Activated T-cell treated with anti-CD3 and anti-CD28 coated beads, Interleukin-2, amount 50 U/mL, for 48 hours (primary cell): ENCODE measurements at places on chromosomes 12 and 14.

GRCh38 chr12:2126676-2127406 lies 74.1 kb downstream of the CACNA1C start:
- DNase-seq: no peak

DNA sequence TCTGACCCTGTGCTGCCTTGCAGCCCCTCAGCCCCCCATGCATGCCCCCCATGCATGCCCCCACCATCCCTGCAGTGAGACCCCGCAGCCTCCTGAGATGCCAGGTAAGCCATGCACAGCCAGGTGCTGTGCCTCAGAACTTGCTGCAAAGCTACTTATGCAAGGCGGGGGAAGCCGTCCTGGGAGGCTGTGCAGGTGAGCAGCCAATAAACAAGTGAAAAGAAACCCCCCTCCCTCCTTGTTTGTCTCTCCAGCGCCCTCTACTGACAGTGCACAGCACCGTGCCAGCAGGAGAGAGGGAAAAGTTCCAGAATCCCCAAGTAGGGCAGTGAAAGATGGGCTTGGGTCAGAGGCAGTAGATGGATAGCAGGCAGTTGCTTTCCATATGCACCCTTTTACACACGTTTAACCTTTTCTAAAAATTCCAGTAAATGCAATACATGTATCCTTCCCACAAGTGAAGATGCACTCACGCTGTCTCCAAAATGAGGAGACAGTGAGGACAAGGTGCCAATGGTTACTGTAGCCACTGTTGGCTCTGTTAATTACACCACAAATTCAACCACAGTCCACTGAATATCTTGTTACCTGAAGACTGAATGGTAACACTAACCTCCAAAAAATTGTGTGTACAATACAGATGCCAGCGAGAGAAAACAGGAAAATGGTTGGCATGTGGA lies 18.0 kb downstream of the TNFAIP2 start:
- DNase-seq: peak; percentile 46

DNA sequence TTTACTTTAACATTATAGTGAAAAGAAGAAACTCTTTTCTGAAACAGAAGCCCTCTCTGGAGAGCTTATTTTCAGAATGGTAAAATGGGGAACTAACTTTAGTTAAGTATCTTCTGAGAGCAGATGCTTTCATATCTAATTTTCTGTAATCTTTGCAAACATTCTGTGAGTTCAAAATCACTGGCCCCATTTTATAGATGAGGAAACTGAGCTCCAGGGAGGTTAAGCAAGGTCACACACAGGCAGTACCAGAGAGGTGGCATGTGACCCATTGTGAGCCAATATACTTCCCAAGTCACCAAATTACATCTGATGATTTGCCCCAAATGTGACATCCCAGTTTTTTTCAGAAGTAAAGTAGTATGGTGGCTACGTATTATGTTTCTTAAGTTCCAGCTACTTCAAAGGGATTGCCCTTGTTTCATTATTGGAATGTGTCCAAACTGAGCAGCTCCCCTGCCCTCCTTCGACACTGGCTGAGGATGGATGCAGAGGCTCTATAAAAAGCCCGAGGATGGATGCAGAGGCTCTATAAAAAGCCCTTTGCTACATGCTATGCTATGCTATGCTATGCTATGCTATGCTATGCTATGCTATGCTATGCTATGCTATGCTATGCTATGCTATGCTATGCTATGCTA lies 36.2 kb upstream of the NUDT4 start:
- DNase-seq: no peak

DNA sequence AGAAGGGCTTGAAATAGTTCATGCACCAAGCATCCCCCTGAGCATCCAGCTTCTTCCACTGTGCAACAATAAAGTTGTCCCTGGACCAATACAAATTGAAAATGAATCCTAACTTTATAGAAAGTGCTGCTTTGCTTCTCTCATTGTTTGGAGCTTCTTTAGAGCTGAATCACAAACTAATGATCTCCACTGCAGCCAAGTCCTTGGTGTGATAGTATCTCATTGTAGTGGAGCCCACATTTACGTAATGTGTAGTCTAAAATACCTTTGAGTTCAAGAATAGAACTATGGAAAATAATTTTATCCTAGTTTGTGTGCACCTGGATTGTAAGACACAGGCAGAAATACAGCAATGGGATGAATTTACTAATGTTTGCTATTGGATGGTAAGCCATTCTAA lies 319.9 kb downstream of the EGLN3 start:
- DNase-seq: no peak

DNA sequence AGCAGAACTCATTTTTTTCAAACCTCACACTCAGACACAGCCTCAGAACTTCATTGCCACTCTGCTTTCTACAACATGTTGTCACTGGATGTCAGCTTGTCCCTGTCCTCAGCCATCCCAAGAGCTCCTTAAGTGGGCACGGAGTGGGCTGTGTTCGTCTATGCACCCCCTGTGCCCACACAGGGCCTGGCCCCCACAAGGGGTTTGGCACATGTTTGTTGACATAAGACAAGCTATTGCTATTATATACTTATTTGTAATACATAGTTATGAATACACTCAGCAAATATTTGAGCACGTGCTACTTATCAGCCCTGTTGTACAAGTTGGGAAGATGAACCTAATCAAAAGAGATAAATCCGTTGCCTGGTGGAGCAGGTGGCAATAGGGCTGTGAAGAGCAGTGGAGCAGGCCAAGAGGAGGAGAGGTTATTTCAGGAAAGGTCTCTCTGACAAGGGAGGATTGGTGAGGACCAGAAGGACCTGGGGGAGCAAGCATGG lies 4.3 kb upstream of the BDKRB1 start:
- DNase-seq: no peak

GRCh38 chr12:116662612-116663144 lies 75.2 kb downstream of the SPRING1 start:
- no peak for DNase-seq

- no peak for DNase-seq
These were observed 69.5 kb upstream of the FOXN3 start for GRCh38 chr14:89486505-89486904.

DNA sequence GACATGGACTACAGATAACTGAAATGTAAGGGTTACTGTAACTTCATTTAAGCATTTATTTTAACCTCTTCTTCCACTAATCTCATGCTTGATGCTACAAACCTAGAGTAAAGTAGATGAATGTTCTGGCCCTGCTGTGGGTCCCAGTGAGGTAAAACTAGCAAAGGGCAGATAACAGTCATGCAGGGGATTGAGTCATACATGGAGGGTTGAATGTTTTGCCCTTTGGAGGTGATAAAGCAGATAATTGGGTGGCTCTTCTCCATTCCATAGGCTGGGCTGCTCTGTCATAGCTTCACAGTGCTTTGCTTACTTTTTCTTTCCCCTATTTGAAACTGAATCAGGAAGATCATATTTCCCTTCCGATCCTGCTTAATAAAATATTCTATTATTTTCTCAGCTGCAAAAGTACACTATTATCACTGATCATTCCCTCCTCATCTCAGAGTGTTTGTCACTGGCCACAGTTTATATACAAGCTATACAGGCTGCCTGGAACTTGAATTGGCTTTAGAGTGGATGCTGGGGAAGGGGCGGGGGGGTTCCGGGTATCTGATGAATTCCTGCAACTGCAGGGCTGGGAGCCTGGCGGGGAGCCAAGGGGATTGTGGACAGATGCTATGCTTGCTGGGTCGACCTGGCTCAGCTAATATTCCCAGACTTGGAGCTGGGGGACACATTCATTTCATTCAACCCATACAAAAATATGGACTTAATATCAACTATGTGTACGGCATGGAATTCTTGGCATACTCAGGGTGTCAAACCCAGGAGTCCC lies 235.1 kb downstream of the NRXN3 start:
- no peak for DNase-seq

DNA sequence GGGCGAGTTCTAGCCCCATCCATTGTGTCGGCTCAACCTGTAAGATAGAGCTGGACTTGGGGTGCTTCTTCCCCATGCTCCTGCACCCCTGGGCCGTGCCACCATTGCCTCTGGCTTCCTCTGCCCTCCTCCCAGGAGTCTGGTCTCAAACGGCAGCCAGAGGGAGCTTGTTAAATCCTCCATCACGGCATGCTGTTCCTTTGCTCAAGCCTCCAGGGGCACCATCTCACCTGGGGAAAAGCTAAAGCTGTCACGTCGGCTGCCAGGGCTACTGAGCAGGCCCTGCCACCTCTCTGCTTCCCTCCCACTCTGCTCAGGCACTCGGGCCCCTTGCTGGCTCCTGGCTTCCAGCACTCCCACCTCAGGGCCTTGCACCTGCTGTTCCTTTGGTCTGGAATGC lies 140.4 kb downstream of the RBM19 start:
- DNase-seq: no peak

DNA sequence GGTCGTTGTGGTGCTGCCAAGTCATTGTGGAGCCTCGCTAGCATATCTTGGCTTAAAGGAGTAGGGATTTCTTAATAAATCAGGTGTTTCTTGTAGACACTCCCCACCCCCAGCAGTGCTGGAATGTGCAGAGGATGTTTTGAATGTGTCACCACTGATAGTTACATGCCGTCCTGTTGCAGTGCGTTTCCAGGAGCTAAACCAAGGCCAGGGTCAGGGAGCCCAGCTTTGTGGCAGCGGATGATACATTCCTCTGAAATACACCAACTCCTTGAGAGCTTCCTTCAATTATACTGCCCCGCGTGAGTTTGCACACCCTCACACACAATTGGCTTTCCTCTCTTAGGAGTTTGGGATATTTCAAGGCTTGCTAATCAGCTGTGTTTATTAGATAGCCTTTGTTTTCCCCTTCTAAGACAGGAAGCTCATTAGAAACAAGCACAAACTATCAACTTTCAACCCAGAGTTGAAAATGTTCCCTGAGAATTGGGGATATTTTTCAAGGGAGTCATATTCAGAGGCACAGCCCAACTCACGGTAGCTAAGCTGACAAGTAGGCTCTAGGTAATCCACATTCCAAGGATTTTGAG lies 154.9 kb downstream of the C12orf75 start:
- no peak for DNase-seq

DNA sequence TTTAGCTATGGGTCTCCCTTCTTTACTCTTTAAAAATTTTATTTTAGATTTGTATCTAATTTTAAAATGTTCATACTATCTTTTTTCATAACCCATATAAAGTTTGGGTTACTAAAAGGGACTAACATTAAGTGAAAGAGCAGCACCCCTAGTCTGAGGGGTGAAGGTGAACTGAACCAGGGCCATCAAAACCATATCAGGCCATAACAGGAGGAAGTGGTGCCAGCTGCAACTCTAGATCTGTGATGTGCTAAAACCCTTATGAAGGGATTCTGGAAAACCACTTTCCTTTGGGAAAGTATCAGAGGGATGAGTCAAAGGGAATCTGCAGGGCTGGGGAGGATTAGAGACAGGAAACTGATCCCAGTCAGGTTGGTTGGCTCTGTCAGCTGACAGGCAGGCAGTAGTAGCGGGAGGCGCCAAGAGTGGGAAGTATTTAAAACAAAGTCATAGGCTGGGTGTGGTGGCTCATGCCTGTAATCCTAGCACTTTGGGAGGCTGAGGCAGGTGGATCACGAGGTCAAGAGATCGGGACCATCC lies 162.5 kb downstream of the PPM1H start:
- no peak for DNase-seq

- DNase-seq: no peak
These were observed 180.7 kb downstream of the PHLDA1 start for GRCh38 chr12:75850721-75851462.

DNA sequence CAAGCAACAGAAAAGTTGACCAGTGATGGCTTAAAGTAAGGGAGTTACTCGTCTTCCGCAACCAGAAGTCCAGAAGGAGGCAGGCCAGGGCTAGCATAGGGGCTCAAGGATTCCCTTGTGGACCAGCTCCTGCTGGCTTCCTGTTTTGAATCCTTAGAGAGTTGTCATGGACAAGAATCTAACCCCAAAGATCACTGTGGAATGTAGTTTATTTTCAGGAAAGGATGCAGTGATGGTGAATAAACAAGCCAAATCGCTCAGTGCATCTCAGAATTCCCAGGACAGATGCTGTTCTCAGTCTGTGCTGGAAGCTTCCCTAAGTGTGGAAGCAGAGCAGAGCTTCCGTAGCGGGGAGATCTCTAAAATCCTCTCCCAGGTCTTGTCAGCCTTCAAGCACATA lies 311.3 kb downstream of the C12orf75 start:
- DNase-seq: no peak

DNA sequence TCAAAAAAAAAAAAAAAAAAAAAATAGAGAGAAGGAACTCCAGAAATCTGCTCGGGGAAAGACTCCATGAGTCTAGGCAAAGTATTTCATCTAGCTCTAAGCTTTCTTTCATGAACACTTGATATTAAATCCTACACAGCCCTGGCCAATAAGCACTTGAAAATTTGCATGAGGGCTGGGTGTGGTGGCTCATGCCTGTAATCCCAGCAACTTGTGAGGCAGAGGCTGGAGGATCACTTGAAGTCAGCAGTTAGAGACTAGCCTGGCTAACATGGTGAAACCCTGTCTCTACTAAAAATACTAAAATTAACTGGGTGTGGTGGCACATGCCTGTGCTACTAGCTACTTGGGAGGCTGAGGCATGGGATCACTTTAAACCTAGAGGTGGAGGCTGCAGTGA lies 13.1 kb upstream of the METAP2 start:
- no peak for DNase-seq

- no peak for DNase-seq
These were observed 110.4 kb upstream of the SCAF11 start for GRCh38 chr12:46100551-46101484.

DNA sequence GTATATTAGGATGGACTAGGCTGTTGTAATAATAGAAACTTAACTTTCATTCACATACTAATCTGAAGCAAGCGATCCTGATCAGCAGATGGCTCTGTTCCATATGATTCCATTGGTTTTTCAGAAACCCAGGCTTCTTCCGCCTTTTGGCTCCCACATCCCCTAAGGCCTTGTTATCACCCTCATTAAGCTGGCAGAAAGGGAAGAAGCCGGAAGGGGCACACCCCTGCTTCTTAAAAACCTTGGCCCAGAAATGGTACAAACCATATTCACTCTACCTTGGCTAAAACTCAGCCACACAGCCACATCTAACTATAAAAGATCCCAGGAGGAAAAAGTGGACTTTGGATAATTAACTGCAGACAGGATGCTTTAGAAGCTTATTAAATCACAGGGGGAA lies 329.2 kb downstream of the PCNX1 start:
- DNase-seq: no peak
